Dorsolateral prefrontal cortex (tissue), 122 donors: ENCODE measurements at places on chromosomes 7 and 10.

- DNase-seq, result no peak
Measured at GRCh38 chr7:82078807-82079206, 309.0 kb upstream of the HGF start.

DNA sequence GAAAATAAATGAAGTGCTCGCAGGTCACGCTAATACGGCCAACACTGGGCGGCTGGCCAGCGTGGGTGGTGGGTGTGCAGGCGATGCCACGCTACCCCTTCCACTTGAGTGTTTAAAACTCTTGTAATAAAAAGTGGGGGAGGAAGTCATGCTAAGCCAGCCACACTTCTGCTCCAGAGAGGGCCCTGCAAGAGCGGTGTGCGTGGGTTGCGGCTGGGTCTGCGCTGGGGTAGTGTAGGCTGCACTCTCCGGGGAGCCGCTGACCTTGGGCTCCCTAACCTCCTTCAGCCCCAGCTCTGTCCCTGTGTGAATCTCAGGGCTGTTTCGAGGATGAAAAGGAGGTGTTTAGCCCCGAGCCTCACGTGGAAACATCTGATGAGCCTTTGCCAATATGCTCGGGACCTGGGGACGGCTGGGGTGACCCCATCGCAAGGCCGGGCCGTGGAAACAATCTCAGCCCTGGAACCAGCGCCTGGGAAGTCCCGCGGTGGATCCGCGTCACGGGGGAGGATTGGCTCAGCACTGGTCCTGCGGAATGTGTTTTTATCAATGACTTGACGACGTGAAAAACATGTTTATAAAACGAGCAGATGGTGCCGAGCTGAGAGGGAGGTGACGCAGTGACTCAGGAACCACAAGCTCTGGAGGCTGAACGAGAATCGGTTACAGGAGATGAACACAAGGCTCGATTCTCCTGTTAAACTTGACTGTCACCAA, 278.5 kb downstream of the DNAJB6 start:
- peak; percentile 53 for DNase-seq

DNA sequence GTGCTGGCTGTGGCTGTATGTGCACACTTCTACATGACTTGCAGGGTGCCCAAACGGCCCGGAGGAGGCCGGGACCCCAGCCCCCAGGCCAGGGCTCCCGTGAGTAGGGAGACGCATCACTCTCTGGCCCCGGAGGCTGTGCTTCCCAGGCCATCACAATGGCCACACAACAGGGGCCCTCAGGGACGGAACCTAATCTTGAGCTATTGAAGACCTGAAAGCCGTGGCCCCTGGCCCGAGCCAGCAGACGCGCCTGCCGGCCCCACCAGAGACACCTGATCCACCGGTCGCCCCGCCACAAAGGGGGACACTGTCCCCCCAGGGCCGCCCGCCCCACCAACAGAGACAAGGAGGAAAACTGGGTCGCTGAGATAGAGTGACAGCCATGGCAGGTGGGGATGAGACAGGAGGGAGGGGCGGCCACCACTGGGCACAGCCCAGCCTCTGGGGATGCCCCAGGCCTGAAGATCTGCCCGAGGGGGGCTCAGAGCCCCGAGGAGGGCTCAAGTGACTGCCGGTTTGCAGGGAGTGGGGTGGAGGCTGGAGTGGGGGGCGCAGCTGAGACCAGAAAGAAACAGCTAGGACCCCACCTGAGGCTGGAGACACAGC, 10.2 kb upstream of the LFNG start:
- DNase-seq, result no peak

DNA sequence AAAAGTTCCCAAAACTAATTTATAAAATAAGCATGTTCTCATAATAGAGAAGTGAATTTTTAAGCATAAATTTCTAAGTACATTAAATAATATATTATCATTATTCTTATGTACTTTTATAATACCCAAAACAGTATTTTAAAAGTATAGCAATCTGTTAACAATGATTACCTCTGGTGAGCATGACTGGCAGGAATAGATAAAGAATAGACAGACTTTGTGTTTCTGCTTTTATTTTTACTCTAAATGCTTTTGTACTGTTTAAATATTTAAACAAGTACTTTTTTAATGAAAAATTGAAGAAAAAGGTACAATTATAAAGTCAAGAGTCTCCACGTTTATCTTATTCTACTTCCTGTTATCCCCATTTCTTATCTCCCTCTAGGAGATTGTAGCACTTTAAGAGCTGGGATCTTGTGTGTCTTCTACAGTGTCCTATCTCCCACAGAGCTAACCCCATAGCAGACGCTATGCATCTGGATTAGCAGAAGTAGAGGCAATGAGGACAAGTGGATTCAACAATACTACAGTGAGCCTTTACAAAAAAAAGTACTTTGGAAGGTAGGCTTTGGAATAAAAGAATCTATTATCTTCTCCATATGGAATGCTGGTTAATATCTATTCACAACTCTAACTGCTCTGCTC, 42.9 kb downstream of the IDE start:
- DNase-seq, result no peak

DNA sequence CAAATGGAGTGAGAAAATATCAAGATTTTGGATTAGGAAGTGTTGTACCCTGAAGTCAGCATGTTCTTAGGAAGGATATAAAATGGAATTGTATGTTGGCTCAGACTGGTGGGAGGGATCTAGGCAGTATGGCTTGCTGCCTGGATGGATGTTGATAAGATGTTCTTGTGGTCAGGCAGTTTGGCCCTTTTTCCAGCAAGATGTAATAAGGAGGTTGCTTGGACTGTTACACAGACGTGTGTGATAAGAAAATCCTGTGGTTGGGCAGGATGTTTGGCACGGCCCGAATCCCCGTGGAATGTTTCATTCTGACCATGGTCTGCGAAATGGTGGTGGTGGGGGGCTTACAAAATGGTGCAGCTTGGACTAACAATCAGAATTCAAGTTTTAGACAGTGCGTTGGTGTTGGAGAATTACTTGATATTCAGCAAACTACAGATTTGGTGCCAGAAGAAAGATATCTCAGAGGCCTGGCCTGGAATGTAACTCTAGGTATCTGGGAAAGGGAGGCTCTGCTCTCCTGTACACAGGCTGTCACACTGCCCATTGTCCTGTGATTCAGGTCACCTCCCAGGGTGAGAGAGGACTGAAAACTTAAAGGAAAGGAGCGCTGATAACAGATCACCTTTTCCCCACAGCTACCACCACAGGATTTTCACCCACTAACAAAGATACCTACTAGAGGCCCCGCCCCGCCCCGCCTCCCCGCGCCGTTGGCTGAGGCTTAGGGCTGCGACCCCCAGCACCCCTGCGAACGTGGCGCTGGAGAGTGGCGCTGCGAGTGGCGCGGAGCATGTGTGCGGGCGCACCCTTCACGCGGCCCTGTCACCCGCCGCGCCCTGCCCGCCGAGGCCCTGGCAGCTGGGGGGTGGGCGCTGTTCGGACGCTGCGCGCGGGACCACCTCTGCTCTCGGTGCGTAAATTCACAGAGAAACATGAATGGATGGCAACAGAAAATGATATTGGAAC, 19.3 kb upstream of the ZNF680 start:
- no peak for DNase-seq

GRCh38 chr10:12684784-12685183, 316.7 kb downstream of the CCDC3 start:
- DNase-seq, result no peak

DNA sequence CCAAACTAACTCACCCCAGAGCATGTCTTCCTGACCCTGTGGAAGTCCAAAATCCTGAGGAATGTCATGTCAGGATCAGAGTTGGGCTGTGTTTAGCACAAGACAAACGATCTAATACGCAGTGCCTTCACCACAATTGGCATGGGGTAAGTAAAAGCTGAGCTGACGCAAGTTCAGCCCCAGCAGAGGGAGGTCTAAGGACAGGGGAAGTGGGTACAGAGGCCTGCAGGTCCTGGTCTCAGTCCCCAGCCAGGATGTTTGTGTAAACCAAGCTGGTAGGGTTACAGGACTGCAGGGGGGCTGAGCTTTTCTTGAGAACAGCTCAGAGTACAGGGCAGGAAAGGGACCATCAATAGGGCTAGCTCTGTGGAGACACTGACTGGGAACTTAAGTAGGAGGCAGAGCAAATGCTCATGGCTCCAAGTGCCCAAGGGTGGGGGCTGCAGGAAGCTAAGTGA, 5.3 kb upstream of the KCNIP2 start:
- DNase-seq, result no peak

DNA sequence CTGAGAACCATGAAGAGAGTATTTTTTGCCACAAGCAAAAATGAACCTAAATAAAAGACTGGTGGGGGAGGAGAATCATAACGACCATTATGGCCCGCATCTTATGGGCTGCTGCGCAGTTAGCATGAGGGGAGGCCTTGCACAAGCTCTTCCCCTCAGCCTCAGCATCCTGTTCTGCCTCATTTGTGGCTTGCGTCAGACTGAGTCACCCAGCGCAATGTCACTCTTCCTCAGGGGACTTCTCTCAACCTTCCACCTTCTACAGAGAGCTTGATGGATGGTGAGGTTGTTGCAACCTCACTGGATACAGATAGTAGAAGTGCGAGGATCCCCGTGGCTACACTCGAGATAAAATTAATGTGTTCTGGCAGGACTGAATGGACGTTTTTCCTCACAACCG, 16.8 kb upstream of the GPR15LG start:
- DNase-seq, result no peak

GRCh38 chr10:77638321-77639101, 903 bp upstream of the KCNMA1 start:
- DNase-seq, result no peak

DNA sequence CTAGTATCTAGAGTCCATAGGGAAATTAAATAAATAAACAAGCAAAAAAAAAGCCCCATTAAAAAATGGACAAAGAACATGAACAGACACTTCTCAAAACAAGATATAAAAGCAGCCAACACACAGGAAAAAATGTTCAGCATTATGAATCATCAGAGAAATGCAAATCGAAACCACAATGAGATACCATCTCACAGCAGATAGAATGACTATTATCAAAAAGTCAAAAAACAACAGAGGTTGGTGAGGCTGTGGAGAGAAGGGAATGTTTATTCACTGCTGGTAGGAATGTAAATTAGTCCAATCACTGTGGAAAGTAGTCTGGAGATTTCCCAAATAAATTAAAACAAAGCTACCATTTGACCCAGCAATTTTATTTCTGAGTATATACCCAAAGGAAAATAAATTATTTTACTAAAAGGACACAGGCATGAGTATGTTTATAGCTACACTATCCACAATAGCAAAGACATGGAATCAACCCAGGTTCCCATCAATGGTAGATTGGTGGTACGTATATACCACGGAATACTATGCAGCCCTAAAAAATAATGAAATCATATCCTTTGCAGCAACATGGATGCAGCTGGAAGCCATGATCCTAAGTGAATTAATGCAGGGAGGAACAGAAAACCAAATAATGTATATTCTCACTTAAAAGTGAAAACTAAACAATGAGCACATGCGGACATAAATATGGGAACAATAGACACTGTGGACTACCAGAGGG, 366.5 kb upstream of the SEMA3C start:
- DNase-seq, result no peak

DNA sequence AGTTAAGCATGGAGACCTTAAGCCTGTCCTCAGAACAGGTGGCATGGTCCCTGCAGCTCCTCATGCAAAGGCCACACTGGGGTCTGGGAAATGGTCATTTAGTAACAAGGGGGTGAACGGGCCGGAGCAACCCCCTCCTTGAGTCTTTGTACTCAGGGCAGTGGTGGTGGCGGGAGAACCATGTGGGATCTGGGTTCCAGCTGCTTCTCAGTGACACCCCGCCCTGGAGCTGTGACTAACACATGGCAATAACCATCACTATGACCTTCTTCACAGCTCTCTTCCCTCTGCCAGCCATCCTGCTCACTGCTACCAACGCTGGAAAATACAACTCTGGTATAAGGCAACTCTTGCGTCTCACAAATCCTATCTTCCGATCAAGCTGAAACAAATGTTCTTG, 203.4 kb upstream of the FRMD4A start:
- no peak for DNase-seq

DNA sequence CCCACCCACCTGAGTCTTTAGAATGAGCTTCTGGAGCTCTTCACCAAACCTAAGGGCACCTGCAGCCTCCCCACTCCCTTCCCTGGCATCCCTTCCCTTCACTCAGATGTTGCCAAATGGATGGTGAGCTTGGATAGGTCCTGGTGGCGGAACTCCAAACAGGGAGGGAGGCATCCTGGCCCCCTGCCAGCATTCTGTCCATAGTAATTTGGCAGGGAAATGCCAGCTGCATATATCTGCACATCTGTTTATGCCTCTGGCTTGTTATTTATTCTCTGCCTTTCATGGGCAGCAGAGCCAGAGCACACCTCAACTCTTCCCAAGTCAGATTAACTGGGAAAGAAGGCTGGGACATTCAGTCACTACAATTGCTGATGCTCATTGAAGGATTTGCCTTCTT, 18.1 kb downstream of the KAZALD1 start:
- no peak for DNase-seq

GRCh38 chr10:30384701-30385201, 35.7 kb upstream of the MTPAP start:
- DNase-seq, result no peak

DNA sequence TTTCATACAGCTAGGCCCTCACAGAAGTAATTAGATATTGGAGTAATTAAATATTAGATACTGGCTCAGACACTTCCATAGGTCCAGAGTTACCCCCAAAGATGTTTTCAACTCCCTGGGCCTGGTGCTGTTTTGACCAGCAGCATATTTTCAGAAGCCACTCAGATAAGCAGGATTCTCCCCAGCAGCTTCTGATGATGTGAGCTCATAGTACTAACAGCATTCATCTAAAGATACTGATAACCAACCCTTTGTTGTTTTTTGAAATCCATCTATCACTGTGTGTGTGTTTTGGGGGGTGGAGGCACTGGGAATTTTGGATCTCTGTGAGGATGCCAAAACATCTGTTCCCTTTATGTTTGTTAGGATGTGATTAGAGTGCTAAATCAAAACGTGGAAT, 52.7 kb downstream of the VPS50 start:
- DNase-seq, result no peak

DNA sequence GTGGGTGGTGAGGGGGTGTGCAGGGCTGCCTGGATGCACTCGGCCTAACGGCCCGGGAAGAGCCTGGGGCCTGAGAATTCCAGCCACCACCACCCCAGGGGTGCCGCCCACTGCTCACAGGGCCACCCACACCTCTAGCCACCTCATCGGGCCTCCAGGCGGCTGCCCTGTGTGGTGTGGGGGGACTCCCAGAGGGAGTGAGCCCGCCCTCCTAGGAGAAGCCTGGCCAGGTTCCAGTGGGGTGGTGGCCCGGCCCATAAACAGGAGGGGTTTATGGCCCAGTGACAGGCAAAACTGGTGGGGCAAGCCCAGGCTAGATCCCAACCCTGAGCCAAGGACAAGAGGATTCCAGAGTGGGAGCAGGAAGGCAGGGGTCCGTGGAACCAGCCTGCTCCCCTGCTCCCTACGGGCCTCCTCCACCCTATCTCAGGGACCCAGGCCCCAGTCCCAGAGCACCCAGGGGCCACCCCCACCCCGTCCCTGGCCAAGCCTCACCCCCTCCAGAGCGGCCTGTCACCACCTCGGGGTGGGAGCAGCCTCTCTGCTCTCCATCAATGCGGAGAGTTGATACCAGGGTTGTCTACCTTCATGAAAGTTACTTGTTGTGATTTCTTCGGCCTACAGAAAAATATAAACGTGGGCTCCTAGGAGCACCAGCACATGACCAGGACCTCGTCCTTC, 20.2 kb upstream of the PDGFA start:
- no peak for DNase-seq

GRCh38 chr7:107078517-107078966, 34.0 kb downstream of the PRKAR2B start:
- no peak for DNase-seq

GRCh38 chr7:151707105-151707469, 169.8 kb downstream of the PRKAG2 start:
- no peak for DNase-seq
